ENCODE measurements at places on chromosomes 3 and 15.

- no peak for DNase-seq
These were observed 1.4 kb downstream of the ARL14 start for GRCh38 chr3:160678292-160678842.

- no peak for DNase-seq
These were observed 59.1 kb downstream of the CCNL1 start for GRCh38 chr3:157100608-157101396.

GRCh38 chr3:176905331-176905730 lies 292.0 kb downstream of the TBL1XR1 start:
- no peak for DNase-seq

GRCh38 chr15:88274553-88275460 lies 18.3 kb upstream of the NTRK3 start:
- DNase-seq = peak; percentile 66

GRCh38 chr3:58150810-58151199 lies 60.0 kb downstream of the DNASE1L3 start:
- no peak for DNase-seq

- DNase-seq = peak; percentile 43
These were observed 36.1 kb downstream of the NSMCE3 start for GRCh38 chr15:29233566-29233965.

All from globus pallidus (tissue), 1 donor.